Lung (tissue), 17 donors: ENCODE measurements at places on chromosomes 4 and X. TPM values are rescaled to one million over a fixed set of nuclear protein-coding genes. Genes with fewer than 3 reads are reported as not detected.

- no peak for DNase-seq
Measured at GRCh38 chr4:10596586-10597290, 87.8 kb downstream of the CLNK start.

GRCh38 chrX:42759881-42760280 is 18.1 kb downstream of the PPP1R2C start:
- no peak for DNase-seq

GRCh38 chr4:152289941-152290340 is 246.0 kb downstream of the FBXW7 start:
- DNase-seq: peak; percentile 44

Gene UGT2A1
- polyA plus RNA-seq: 0.13 TPM

DNA sequence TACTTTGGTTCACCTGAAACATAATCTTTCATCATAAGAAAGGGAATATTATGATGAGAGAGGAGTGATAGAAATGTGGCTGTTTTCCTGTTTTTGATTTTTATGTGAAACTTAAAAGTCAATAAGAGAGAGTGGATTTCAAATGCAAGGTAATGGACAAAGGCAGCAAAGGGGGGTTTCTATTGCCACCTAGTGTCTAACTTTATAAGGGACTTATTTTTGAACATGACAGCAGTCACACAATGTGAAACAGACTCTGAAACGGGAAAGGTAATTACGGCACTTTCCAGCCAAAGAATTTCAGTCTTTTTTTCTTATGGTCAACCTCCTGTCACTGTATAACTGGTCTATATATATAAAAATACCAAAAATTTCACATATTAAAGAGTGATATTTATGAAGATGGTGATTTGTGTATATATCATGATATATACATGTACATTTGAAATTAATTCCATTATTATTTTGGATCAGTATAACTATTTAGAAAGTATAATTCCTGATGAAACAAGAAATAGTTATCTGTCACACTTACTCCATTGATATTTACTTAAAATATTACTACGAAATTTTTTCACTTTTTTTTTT is 127.1 kb downstream of the FBXO8 start:
- peak; percentile 79 for DNase-seq

GRCh38 chr4:2068566-2068965 is 9.4 kb downstream of the NAT8L start:
- DNase-seq: peak; percentile 4

Gene DKK2
- 2.6 TPM for polyA plus RNA-seq

GRCh38 chrX:45592101-45592500 is 391.4 kb upstream of the DIPK2B start:
- peak; percentile 4 for DNase-seq

DNA sequence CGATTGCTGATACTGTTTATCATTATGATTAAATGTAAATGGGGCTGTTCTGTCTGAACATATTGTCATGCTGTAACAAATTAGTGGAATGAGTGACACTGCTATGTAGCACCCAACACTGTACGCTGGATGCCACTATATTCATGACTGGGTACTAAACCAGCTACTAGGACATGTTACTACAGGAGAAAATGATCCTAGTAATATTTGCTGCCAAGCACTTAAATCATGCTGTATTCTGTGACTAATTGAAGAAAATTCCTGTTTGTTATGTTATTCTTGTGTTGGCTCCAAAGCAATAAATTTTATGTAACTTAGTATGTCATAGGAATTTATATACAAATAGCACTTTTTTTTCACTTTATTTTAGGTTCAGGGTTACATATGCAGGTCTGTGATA is 804.2 kb downstream of the CENPC start:
- no peak for DNase-seq

Gene MMGT1
- polyA plus RNA-seq: 13.6 TPM

GRCh38 chr4:24778464-24779225 is 16.7 kb upstream of the SOD3 start:
- peak; percentile 91 for DNase-seq

Gene HELT
- polyA plus RNA-seq: 0.53 TPM

Gene NAP1L5
- polyA plus RNA-seq: 2.7 TPM

DNA sequence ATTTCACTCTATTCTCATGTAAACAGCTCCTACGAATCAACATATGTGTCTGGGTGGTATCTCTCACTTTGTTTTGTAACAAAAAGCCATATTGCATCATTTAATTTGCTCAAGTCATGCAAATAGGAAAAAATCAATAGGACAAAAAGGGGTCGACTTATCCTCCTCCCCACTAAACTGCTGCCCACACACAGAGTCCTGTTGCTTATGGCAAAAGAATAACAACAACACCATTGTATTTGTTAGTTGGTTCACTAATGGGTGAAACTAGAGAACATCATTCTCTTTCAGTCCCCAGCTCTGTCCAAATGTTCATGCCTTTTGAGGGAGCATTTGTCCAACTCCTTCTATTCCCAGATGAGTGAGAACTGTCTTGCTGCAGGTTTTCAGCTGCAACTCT is 2.1 kb downstream of the HHIP start:
- DNase-seq: no peak

DNA sequence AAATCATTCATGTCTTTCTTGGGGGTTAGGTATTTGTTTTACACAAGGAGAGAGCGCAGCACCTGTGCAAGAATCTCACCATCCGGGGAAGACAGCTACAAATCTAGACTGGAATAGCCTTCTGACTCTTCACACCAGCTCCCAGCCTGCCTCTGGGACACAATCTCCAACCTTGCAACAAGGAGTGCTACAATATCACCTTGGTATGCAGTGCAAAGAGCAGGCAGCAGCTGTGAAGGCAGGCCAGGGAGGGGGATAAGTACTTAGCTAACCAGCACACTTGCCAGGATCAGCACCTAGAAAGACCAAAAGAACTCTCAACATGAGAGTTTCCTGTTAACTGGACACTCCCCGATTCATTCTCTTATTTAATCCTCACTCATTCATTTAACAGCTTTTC is 235.3 kb downstream of the AR start:
- no peak for DNase-seq

Gene CENPVL1
- polyA plus RNA-seq: not detected

Gene HPGD
- 19.8 TPM for polyA plus RNA-seq

Gene ZNF182
- polyA plus RNA-seq: 2.7 TPM
